ENCODE measurements at places on chromosomes 2 and 18.

- DNase-seq = no peak
Observed at GRCh38 chr18:66724664-66725356, 120.9 kb upstream of the CDH19 start.

- DNase-seq = no peak
Observed at GRCh38 chr2:19425419-19425818, 67.0 kb upstream of the OSR1 start.

DNA sequence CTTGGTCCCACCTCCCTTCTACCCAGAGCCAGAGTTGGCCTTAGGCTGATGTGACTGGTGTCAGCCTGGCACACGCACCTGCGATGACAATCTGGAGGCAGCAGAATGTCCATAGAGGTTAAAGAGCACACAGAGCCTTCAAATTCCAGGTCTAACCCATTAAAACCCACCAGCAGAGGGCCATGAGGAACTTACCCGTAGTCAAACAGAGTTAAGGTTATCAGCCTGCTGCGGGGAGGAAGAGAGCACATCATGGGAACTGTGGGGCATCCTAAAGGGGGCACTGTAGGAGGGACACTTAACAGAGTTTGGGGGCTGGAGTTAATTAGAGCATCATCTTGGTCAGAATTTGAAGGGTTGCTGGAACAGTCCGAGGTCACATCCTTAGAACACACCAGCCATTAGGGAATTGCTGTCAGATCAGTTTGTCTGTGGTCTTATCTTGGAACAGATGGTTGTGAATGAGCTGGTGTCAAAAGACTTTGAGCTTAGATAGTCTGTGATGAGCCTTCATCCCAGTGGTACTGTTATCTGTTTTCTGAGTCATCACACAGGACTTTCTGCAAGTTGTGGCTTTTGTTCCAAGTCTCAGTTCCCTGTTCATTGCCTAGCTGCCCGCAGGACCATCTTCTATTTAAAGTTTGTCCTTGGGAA, 248.6 kb downstream of the LOXHD1 start:
- DNase-seq = no peak

GRCh38 chr18:3689091-3689490, 239.1 kb downstream of the TGIF1 start:
- DNase-seq = no peak

DNA sequence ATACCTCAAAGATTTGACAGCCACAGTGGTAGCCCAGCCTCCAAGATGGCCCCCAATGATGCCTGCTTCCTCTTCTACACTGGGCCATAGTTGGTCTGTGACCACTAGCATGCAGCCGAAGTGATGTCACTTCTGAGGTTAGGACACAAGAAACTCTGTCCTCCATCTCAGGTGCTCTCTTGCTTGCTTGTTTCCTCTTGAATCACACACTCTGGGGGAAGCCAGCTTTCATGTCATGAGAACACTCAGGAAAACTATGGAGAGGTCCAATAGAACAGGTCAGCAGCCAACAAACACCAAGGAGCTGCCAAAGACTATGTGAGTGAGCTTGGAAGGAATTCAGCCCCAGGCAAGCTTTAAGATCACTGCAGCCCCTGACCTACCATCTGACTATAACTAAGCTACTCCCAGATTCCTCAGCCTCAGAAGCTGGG, 3.3 kb upstream of the ADAM17 start:
- DNase-seq = no peak

- peak; percentile 22 for DNase-seq
Observed at GRCh38 chr2:231642631-231643494, 50.2 kb downstream of the TEX44 start.

GRCh38 chr18:76894566-76895346, 72.4 kb downstream of the ZNF236 start:
- no peak for DNase-seq

GRCh38 chr2:218123986-218124385, 1.8 kb upstream of the CXCR2 start:
- no peak for DNase-seq

DNA sequence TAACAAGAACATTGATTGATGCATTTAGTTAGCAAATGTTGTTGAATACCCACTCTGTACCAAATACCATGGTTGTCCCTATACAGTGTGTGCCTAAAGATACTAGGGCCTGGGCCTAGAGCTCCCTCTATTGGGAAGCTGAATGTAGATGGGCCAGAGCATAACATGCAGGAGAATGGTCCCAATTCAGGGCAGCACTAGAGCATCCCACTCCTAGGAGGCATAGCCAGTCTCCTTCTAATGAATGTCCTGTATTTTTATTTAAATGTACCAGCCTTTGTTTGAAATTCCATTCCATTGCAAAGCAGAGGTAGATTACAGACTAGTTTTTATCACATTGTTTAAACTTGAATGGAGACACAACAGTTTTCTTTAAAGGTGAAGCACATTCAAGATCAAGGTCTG, 90.6 kb downstream of the FEZ2 start:
- no peak for DNase-seq

DNA sequence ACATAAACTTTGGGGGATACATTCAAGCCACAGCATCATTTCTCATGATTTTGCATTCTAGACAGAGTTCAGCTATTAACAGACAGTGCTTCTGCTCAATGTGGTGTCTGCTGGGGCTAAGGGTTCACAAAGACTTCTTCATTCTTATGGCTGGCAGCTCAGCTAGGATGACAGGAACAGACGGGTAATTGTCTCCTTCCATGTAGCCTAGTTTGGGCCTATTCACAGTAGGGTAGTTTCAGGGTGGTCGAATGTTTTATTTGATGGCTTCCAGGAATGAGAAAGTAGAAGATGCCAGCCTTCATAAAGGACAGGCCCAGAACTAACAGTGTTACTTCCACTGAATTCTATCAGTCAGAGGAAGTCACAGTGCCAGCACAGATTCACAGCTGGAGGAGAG, 26.0 kb upstream of the BCL2L11 start:
- no peak for DNase-seq

DNA sequence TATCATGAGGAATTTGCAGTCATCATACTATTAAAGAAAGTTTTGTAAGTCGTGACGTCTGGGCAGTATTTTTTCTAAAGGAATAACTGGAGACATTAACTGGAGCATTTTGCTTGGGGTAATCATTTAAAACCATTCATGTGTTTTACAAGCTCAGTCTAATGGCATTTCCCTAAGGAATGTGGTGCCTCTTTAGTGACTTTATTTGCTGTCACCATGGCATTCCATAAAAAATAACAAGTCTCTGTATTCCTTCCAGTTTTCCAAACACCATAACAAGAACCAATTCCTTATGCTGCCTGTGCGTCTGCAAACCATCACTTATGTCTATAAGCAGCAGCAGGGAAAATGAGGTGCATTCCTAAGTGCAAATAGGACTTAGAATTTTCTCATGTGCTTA, 82.8 kb downstream of the EPB41L3 start:
- no peak for DNase-seq

DNA sequence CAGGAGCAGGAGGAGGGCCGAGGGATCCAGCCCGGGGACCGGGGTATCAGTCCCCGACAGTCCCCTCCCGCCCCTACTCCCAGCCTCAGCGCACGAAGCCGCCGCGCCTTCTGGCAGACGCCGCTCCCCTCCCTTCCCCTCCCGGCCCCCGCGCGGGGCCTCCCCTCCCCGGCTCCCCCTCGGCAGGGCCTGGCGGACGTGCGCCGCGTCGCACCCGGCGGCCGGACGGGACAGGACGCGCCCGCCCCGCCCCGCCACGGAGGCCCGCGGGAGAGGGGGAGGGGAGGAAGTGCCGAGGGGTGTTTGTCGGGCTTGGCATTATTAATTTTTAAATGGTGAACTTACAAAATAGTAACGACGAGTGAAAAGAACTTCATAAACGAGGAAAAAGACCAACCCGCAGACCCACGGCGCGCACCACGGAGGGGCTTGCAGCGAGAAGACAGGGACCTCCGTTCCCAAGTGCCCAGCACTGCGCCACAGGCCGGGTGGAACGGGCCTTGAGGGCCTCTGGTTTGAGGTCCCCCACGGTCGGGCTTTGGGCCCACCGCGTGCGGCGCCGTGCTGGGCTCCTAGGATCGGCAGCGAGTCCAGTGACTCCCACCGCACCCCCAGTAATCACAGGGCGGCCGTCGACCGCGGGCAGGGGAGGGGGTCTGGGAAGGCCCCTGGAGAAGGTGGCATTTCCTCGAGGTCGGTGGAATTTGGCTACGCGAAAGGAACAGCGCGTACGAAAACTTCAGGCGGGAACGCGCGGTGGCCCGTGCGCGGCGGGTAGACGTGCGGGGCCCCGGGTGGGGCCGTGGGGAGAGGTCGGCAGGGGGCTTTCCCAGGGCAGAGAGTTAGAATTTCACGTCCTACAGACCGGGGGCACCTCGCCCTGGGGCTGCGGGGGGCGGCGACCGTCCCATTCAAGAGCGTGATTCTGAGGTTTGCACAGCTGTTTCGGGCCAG, 954 bp upstream of the CTDSP1 start:
- DNase-seq = peak; percentile 48

DNA sequence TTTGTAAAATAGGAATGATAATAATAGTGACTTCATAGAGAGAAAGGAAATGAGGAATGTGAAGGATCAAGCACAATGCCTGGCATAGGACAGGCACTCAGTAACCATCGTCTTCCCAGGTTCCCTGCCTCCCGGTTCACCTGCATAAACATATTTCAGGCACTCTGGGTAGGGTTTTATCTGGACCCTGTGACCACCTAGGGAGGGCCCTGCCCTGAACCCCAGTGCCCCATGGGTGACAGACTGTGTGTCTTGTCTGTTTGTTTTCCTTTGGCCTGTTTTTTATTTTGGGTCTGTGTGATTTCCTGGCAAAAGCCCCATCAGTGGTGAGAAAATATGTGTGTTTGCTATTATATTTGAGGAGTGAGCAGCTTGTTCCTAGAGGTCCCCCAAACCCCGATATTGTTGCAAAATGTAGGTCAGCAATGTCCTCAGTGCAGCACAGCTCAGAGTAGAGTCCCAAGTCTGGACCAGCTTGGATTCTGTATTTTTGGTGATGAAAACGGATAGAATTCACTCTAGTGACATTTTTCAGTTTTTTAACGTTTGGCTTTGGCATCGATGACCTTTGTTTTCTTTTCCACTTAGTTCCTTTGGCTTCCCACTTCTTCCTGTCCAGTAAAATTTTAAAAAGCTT, 9.6 kb upstream of the NT5C1B start:
- no peak for DNase-seq

DNA sequence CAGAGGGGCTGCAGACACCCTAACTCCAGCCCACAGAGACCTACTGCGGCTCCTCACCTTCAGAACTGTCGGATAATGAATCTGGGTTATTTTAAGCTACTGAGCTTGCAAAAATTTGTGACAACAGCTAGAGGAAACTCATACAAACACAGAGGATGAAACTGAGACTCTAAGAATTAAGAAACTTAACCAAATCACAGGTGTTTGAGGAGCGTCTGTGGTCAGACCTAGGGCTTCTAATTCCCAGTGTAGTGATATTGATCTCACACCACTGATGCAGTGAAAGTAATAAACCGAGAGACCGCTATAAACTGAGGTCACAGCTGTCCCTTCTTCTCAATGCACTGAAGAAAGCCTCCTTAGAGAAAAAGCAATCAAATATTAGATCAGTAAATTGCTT, 110.1 kb downstream of the RGPD3 start:
- DNase-seq = no peak

- DNase-seq = no peak
Observed at GRCh38 chr2:24435391-24436316, 55.4 kb upstream of the NCOA1 start.

DNA sequence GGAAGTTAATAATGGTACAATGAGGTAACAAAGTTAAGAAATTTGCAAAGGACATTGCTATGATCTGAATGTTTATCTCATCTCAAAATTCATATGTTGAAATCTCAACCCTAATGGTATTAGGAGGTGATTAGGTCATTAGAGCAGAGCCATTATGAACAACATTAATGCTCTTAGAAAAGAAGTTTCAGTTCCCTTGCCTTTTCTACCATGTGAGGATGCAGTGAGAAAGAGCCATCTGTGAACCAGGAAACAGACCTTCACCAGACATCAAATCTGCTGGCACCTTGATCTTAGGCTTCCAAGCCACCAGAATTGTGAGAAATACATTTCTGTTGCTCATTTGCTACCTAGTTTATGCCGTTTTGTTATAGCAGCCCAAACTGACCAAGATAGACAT, 757.6 kb downstream of the NR4A2 start:
- DNase-seq = no peak

DNA sequence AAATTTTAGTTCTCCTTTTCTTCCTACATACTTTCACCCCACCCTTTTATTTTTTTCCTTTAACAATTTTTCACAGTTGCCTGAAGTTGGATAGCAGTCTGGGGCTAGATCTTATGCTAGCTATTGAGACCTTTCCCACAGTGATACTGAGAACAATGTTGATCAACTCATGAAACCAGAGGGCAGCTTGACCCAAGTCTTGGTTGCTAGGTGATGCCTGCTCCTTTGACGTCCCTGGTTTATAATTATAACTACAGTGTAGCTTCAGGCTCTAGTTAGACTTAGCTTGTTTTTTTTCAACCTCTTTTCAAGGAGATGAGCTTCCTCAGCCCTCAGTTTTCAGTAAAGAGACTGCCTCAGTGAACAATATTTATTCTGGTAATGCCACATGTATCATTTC, 648.5 kb downstream of the IRS1 start:
- DNase-seq = no peak

- DNase-seq = no peak
Observed at GRCh38 chr18:63249771-63250170, 69.8 kb downstream of the BCL2 start.

GRCh38 chr2:216851486-216852090, 8.3 kb downstream of the TNP1 start:
- no peak for DNase-seq

- DNase-seq = no peak
Observed at GRCh38 chr2:54572636-54573536, 116.8 kb downstream of the SPTBN1 start.

DNA sequence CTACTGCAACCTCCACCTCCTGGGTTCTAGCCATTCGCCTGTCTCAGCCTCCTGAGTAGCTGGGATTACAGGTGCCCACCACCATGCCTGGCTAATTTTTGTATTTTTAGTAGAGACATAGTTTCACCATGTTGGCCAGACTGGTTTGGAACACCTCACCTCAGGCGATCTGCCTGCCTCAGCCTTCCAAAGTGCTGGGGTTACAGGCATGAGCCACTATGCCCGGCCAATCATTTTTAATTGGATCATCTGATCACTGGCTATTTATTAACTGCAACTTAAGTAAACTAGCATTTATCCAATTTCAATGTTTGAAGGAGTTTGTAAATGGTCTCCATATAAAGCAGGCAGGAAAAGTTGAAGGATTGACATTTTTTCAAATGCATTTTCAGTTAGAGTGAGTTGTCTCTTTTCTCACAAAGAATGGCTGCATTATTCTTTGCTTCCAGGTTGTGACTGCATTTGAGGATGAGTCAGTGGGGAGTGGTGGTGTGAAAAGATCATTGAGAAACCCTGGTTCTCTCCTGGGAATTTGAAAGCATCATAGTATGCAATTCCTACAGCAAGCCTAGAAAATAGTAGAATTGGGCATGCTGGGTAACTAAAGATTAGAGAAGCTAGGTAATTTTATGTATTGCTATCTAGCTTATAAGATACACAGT, 431.1 kb upstream of the ZEB2 start:
- DNase-seq = no peak

GRCh38 chr2:65182570-65182969, 45.1 kb upstream of the ACTR2 start:
- no peak for DNase-seq

- no peak for DNase-seq
Observed at GRCh38 chr2:54866868-54867267, 143.4 kb downstream of the EML6 start.

GRCh38 chr2:21928292-21928691, 804.5 kb downstream of the TDRD15 start:
- no peak for DNase-seq

GRCh38 chr2:29270701-29271121, 155.5 kb downstream of the CLIP4 start:
- DNase-seq = no peak

GRCh38 chr2:230097424-230097823, 28.7 kb upstream of the SLC16A14 start:
- no peak for DNase-seq

GRCh38 chr2:62578803-62579640, 73.0 kb upstream of the TMEM17 start:
- no peak for DNase-seq
